ENCODE measurements at places on chromosomes 6 and 20.
A peak's percentile ranks its signal among the peaks of the same experiment; 100 is the strongest.

DNA sequence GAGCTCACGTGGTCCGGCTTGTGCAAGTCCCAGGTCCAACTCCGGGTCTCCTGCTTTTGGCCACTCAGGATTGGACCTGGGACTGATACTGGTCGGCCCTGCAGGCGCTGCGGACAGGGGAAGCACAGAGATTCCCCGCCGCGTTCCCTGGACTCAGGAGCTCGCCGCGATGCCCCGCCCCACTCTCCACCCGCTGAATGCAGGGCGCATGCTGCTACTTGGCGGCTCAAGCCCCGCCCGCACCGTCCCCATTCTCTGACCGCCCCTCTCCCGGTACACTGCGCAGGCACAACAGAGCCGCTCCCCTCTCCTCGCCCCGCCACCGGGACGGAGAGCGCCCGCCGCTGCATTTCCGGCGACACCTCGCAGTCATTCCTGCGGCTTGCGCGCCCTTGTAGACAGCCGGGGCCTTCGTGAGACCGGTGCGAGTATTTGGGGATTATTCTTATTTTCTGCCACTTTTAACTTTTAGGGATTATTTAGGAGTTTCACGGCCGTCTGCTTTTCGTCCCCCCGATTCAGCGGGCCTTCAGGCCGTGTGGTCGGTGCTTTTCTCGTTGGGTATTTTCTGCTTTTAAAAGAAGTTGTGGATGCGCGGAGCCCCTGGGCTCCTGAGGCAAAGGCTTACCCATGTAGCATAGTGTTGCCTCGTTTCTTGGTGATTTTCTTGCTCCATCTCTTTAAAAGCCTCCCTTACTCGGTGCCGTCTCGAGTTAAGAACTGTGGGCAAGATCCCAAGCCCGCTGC lies at the start of gene TMEM14C:
TMEM14C (plus strand) TSS at position 251 of the 747 bp plus-strand sequence. CDS start 1,544 bp downstream, outside the sequence.
- DNase-seq: peak; percentile 90

DNA sequence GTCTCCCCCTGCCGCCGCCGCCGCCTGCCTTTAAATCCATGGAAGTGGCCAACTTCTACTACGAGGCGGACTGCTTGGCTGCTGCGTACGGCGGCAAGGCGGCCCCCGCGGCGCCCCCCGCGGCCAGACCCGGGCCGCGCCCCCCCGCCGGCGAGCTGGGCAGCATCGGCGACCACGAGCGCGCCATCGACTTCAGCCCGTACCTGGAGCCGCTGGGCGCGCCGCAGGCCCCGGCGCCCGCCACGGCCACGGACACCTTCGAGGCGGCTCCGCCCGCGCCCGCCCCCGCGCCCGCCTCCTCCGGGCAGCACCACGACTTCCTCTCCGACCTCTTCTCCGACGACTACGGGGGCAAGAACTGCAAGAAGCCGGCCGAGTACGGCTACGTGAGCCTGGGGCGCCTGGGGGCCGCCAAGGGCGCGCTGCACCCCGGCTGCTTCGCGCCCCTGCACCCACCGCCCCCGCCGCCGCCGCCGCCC lies 474 bp downstream of the CEBPB start:
- peak; percentile 43 for DNase-seq

DNA sequence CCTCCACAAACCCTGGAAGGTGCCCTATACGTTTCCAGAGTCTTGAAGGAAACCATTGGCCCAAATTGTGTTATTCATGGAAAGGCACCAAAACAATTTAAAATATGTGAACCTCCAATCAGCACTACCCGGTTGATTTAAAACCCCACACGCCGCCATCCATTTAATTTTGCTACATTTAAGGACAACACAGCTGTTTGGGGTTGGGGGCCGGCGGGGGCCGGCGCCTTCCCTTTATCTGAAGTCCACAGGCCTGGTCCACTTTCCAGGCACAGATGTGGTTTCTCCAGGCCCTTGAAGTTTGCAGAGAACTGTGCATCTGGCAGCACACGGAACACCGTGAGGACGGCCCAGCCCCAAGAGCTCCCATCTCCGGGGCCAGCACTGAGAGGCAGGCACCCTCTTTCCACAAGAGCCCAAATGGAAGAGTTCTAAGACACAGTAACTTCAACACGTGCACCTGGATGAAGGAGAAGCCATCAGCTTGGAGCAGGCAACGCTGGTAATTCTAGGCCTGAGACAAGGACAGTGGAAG lies 16.8 kb upstream of the FRMD1 start:
- DNase-seq: no peak

DNA sequence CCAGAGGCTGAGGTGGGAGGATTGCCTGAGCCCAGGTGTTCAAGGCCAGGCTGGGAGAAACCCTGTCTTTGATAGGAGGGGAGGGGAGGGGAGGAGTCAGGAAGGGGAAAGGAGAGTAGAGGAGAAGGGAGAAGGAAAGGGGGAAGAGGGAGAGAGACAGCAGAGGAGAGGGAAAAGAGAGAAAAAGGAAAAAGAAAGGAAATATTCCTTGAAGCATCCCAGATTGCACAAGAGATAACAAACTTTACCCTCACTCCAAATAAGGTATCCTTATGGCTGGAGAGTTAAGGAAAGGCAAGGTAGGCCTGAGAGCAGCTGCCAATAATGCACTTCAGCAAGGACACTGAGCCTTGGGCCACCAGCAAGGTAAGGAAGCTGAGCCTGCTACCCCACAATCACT lies 166.3 kb upstream of the SLC22A16 start:
- no peak for DNase-seq

- DNase-seq: no peak
Measured at GRCh38 chr6:4820704-4821276, 44.6 kb downstream of the CDYL start.

Measured in stimulated activated CD4-positive, alpha-beta T cell treated with anti-CD3 and anti-CD28 coated beads, Interleukin-15, amount 100 ng/mL, for 48 hours (primary cell).